ENCODE measurements at places on chromosomes 3 and 15.

DNA sequence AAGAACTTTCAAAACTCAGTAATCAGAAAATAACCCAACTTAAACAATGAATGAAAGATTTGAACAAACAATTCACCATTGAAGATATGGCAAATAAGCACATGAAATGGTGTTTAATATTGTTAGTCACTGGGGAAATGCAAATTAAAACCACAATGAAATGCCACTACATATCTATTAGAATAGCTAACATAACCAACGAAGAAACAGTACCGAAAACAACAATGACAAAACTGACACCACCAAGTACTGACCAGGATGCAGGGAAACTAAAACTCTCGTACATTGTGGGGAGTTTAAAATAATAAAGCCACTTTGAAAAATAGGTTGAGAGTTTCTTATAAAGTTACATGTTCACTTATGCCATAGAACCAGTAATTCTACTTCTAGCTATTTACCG lies 69.1 kb downstream of the KBTBD8 start:
- DNase-seq, result no peak

DNA sequence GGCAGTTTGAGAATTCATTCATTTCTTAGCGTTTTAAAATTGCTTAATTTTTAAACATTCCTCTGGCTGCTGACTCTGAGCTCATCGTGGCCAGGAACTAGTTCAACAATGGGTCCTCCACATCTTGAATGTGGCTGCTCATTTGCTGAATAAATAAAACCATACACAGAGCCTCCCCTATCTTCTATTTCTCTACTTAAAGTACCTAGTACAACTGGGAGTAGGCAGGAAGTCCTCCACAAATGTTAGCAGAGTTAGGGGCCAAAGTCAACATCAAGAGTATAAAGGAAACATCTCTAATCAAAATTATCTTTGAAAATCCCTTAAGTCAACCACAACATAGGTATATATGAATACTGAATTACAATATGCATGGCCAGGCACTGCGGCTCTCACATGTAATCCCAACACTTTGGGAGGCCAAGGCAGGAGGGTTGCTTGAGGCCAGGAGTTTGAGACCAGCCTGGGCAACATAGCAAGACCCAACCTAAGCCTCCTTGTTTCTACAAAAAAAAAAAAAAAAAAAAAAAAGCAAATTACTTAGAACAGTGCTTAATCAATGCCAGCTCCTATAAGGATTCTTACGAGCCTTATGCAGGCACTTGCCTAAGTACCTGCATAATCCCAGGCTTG lies 57.5 kb upstream of the LMOD3 start:
- no peak for DNase-seq

DNA sequence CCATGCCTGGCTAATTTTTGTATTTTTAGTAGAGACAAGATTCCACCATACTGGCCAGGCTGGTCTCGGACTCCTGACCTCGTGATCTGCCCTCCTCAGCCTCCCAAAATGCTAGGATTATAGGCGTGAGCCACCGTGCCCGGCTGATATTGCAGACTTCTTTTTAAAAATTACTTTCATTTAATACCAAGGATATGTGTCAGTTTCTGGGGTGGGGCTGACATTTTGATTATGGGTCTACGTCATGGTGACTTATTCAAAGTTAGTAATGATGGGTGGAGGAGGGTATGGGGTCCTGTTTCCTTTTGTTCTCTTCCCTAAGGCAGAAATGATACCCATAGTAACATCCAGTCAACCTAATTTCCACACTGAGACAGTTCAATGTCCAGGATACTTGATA lies 34.7 kb downstream of the GBE1 start:
- DNase-seq, result no peak

DNA sequence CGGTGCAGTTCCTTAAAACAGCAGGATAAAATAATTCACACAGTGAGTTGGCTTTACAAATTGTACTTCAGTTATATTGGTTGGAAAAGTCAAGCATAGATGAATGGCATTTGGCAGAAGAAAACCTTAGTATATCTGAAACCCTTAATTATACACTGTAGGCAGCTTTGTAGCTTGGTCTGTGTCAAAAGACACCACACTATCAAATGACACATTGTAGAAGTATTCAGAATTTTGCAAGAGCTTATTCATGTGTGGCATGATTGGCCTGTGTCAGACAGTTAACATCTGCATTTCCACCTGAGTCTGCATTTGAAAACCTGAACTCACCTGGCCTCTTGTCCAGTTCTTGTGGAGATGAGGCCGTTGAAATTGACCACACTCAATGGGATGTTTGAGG lies 13.8 kb downstream of the TMEM266 start:
- no peak for DNase-seq

DNA sequence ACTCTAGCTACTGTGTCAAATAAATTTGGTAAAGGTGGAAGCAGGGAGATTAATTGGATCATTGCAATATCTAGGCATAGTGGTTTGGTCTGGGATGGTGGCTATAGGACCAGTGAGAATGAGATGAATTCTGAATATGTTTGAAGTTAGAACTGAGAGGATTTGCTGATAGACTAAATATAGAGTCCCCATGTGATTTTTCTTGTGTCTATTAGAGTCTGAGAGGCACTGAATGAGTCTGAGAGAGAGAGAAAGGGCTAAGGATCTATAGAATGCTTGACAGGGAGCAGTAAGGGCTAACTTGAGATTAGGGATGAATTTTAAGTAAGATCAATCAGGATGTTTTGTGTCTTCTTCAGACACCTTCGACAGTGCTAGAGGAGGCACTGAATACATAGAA lies 77.9 kb upstream of the CHL1 start:
- no peak for DNase-seq

GRCh38 chr3:39329493-39329892 lies at the start of gene CCR8:
CCR8 (plus strand) TSS chr3:39329709; CDS start chr3:39332332, 2,623 bp downstream.
- peak; percentile 1 for DNase-seq

DNA sequence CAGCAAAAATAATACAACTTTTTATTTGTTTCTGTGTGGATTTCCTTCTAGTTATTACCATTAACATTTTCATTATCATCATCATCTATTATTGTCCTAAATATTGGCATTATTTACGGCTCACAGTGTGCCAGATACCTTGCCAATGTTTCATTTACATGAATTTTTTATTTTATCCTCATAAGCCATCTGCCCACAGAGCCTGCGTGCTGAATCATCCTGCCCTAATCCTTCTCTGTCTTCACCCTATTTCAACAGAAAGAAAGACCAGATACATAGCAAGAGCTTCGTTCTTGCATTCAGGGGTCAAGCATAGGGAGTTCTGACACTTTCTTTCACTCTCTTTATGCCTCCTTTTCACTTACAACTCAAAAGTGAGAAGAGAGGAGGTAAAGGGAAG lies 82.0 kb downstream of the KCNMB2 start:
- DNase-seq, result no peak

- no peak for DNase-seq
Observed at GRCh38 chr15:73800662-73801345, 47.7 kb upstream of the INSYN1 start.

DNA sequence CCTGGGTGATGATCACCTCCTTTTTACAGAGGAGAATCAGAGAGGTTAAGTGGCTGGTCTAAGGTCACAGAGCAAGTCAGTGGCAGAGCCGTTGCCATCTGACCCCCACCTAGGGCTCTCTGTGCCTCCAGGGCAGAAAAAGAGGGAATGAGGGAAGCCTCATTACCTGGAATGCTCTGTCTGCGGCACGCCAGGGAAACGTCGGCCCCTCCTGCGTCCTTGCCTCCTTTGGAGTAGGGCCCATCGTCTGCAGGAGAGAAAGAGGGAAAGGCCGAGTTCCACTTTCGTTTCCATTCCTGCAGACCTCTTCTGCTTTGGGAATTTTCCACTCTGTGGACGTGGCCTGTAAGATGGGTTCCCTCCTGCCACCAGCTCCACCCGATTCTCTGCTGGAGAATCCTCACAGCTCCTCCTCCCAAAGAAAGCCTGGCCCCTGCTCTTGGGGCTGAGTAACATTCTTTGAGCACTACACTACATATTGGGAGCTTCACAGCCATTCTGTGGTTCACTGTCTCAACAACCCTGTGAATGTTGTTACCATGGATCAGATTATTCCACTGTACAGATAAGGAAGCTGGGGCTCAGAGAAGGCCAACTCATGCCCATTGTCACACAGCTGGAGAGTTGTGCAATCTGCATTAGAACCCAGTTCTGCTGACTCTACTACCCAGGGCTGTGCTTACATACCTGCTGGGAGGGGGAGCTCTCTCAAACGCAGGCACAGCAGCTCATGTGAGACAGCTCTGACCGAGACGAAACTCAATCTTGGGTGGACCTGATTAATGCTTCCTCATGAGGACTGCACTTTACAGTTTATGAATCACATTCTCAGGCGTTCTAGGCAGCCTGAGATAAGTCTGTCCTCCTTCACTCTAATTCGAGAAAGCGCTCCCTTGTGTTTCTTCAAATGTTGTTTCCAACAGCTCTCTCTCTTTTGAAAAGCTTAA lies 14.2 kb downstream of the GRIP2 start:
- DNase-seq, result no peak

GRCh38 chr3:185998136-185998535 lies 60.3 kb upstream of the TRA2B start:
- DNase-seq, result no peak

DNA sequence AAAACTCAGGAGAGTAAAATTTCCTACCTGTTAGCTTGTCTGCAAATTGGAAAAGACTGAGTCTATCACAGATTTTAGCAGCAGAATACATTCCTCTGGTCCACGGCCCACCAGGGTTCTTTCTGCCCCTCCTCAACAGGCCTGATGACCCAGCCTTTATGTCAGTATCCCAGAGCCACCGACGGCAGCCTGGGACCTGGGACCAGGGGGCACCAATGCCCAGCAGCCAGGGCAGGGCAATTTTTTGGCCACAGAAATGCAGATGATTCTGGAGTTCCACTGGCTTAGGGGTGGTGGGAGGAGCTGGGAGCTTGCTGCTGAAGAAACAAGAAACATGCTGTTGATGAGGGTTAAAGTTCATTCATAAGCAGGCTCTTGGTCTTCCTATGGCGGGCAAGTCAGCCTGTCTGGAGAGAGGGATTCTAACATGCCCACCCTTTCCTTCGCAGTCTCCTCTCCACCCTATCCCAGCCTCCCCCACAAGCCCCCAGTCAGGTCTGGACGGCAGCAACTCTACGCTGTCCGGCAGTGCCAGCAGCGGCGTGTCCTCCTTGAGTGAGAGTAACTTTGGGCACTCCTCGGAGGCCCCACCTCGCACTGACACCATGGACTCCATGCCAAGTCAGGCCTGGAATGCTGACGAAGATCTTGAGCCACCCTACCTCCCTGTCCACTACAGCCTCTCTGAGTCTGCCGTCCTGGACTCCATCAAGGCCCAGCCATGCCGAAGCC lies 4.3 kb upstream of the MANF start:
- DNase-seq, result no peak

DNA sequence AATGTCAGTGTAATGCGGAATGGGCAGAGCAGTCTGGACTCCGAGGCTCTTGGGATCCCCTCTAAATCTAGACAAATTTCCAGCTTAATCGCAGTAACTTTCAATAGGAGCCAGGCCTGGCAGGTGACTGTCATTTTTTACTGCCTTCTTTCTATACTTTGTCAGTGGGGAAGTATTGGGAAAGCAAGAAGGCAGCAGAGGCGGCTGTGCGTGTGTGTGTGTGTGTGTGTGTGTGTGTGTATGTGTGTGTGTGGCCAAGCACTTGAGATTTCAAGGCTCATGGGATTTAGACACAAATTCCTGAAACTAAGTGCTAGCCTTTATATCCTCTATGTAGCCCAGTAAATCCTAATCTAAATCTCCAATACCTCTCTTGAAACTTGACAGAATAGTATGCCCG lies 49.3 kb upstream of the ANKRD34C start:
- no peak for DNase-seq

DNA sequence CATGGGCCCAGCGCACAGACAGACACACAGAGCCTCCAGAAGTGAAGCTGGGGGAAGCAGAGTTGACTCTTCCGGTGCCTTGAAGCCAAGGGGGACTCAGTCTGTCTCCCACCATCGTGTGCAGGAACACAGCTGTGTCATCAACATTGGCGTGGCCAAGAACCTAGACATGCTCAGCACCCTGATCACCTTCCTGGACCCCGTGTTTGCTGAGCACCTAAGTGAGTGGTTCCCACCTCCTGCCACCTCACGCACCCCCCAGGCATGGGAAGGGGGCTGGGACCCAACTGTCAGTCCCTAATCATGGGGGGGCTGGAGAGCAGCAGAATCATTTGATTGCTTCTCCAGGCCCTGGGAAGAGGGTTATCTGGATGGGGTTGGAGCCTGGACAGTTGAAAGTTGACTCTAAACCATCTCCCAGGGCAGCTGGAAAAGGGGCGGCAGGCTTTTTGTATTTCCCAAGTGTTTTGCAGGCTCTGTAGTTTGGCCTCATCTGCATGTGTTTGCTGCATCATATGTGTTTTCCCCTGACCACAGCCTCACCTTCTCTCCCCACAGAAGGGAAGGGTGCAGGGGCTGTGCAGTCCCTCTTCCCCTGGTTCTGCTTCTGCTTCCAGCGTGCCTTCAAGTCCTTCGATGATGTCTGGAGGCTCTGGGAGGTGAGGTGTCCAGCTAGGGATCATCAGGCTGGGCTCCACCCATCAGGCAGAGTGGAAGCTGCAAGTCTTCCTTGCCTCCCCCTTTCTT lies 12.8 kb downstream of the TBC1D21 start:
- no peak for DNase-seq

DNA sequence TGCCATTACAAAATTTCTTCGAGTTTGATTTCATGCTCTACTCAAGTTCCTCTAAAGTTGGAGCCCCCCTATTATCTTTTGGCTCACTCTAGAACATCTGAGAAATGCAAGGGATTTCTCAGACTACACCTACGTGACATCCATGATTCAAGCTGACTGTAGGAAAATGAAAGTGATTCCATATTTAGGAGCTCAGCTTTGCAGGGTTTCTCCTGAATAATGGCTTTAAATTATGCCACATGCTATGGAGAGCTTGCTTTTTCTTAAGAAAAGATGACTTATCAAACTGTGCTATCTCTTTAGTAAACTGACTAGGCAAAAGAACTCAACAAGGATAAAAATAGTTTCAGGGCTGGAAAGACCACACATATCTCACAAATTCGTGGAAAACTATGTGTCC lies 292.1 kb downstream of the LSAMP start:
- no peak for DNase-seq

GRCh38 chr3:43004282-43004681 lies 25.2 kb downstream of the GASK1A start:
- DNase-seq, result no peak

DNA sequence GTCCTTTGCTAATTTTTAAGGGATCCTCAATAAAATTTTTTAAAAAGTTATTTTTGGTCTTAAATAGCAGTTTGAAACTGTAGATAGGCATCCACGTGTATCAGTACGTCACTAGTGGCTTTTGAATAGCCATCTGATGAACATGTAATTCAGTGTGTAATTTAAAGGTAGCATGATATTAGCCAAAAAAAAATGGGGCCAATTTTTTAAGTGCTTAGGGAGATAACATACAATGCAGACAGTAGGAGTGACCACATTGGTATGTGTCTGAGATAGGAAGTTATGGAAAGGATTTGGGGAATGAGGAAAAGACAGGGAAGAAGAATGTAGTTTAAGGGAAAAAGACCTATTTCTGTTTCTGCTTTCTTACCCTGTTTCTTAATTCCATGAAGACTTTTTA lies 2.5 kb downstream of the AP4E1 start:
- DNase-seq, result no peak

- DNase-seq, result no peak
Observed at GRCh38 chr15:27095886-27096624, 125.1 kb downstream of the GABRG3 start.
